ENCODE measurements at places on chromosomes 4 and X. TPM values are rescaled to one million over a fixed set of nuclear protein-coding genes. Genes with fewer than 3 reads are reported as not detected.

DNA sequence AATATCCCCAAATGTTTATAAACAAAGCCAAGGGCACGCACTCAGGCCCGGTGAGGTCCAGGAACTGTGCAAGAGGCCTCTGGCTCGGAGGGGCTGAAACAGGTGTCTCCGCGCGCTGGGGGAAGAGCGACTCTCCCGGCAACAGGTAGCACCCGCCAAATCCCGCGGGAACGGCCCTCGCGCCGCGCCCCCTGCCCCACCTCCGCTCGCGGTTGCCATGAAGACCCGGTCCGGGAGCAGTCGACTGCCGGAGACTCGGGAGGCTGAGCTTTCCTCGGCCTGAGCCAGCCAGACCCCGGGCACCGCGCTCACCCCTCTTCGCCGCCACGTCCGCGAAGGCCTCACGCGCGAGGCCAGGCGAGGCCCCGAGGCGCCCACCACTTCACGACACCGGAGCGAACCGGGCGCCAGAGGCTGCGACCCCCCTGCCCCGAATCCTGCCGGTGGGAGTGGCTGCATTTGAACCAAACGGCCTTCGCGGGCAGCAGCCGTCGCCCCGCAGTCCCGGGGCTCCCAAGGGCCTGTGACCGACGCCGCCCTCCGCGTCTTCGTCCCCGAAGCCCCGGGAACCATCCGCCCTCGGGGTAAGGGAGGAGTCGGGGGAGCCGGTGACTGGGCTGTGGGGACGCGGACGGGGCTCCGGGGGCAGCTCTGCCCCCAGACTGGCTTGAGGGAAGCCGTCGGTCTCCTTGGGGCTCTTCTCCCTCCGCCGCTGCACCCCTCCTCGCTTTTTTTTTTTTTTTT, at the start of gene NSUN7:
TSS of gene NSUN7 (plus strand) at position 239 of the 744 bp plus-strand sequence. CDS start 739 bp downstream, outside the sequence.
- H3K4me3 ChIP-seq: peak within 1 kb of the TSS; percentile 94
- no peaks in the 10 kb centered on the region for H3K36me3 ChIP-seq
- H3K4me1 ChIP-seq: peaks cover 6% of the 10 kb centered on the region
- peak; percentile 94 for DNase-seq
- peak within 1 kb of the TSS; percentile 93 for H3K27ac ChIP-seq
- no peaks in the 10 kb centered on the region for H3K27me3 ChIP-seq

DNA sequence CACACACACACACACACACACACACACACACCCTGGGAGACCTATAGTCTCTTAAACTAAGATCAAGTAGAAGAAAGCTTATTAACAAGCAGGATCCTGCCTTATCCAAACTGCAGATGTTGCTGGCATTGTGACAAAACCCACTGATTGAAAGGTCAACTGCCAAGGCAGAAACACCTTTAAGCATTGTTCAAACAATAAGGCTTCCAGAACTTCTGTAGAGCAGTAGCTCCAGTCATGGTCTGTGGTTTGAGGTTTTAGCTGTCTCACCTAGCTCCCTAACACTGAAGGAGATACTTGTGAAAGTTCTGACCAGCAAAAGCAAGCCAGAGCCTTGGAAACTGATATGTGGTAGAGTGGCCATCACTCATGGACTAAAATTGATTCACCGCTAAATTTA, 59.8 kb downstream of the PTCHD1 start:
- DNase-seq: no peak
- H3K27me3 ChIP-seq: no peaks in the 10 kb centered on the region
- H3K4me1 ChIP-seq: no peaks in the 10 kb centered on the region
- no peak overlapping the region for H3K4me3 ChIP-seq
- H3K36me3 ChIP-seq: no peaks in the 10 kb centered on the region

DNA sequence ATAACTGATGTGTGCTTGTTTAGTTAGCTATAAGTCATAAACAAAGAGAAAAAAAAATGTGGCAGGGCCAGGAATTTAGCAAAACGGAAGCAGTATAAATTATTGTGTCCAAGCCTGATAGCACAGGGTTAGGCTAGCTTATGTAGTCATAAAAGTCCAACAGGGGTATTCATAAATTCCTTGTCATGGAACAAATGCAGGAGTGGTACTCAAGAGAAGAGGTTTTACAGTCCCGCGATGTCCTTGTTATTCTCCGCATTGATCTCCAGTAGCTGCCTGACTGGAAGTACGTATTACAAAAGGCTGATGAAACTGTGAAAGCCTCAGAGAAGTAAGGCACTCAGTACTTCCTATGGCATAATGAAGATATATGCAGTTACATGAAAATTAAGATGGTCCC, 336.9 kb upstream of the TRAM1L1 start:
- H3K4me1 ChIP-seq: peaks cover 17% of the 10 kb centered on the region
- no peak for DNase-seq
- H3K36me3 ChIP-seq: no peaks in the 10 kb centered on the region
- no peak overlapping the region for H3K4me3 ChIP-seq

DNA sequence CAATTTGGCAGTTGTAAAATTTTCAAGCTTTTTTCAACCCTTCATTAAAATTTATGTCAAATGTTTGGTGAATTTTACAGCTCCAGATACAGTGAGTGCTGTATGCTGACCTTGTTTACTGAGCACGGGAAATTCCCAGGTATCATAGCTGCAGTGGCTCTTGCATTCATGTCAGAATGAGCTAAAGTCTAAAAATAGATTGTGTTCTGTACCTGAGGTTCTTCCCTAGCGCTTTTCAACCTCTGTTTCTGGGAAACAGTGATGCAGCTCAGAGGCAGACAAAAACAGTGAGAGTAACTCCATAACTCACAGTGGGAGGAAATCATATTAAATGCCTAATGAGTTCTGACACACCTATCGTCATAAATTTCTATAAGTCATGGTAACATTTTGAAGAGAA, 393.8 kb upstream of the GNPDA2 start:
- H3K4me3 ChIP-seq: no peak overlapping the region
- DNase-seq: no peak
- no peak overlapping the region for H3K27ac ChIP-seq
- H3K4me1 ChIP-seq: no peaks in the 10 kb centered on the region
- H3K27me3 ChIP-seq: no peaks in the 10 kb centered on the region

- peaks cover 3% of the 10 kb centered on the region for H3K36me3 ChIP-seq
- no peak for DNase-seq
- no peak overlapping the region for H3K4me3 ChIP-seq
- H3K4me1 ChIP-seq: peaks cover 14% of the 10 kb centered on the region
These were observed 149.3 kb downstream of the PDE5A start for GRCh38 chr4:119479180-119479808.

DNA sequence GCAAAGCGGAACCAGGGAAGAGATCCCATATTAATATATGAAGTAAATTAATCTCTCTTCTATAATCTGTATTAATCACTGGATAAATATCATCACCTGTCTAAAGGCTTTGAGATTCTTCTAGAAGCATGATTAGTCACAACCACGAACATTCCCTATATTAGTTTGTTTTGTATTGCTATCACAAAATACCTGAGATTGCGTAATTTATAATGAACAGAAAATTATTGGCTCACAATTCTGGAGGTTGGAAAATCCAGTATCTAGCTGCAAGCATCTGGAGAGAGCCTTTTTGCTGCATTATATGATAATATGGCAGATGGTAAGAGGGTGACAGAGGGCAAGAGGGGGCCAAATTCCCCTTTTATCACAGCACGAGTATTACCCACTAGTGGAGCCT, 532.6 kb upstream of the EPHA5 start:
- H3K36me3 ChIP-seq: no peaks in the 10 kb centered on the region
- no peaks in the 10 kb centered on the region for H3K27me3 ChIP-seq
- no peak for DNase-seq
- no peak overlapping the region for H3K27ac ChIP-seq

GRCh38 chr4:100694467-100694866, 176.6 kb upstream of the EMCN start:
- DNase-seq: no peak
- H3K27ac ChIP-seq: no peak overlapping the region
- no peaks in the 10 kb centered on the region for H3K27me3 ChIP-seq
- peaks cover 15% of the 10 kb centered on the region for H3K4me1 ChIP-seq
- no peaks in the 10 kb centered on the region for H3K36me3 ChIP-seq

DNA sequence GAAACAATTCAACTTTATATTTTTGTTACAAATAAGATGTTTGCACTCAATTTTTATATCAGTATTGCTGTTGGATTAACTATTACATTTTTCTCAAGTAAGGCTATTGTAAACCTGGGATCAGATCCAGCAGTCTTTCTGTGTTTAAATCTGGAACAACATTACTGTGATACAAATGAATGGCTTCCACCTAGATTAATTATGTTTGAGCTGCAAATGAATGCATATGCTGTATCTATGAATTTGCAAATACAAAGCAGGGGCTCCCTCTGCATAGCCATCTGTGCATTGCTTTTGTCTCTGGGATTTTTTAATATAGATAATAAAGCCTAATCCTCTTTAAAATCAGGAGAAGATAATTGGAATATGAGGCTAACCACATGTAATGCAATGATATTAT, 69.8 kb upstream of the NEIL3 start:
- no peak overlapping the region for H3K4me3 ChIP-seq
- no peaks in the 10 kb centered on the region for H3K27me3 ChIP-seq
- no peak overlapping the region for H3K27ac ChIP-seq
- H3K36me3 ChIP-seq: no peaks in the 10 kb centered on the region
- no peak for DNase-seq

DNA sequence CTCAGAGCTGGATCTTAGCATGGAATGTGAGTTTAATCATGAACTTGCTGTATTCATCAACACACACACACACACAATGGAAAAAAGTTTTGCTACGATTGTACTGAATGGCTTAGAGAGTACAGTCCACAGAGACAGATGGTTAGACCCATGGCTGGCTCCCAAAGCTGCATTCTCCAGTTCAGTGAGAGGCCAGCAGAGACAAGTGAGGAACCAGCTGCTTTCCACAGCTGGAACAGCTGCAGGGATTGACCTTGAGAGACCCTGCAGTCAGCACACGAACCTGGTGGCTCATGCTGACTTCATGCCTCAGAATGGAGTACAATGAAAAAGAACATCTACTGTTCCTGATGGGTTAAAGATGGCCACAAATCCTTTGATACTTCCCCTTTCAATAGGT, 94.5 kb downstream of the DHX15 start:
- H3K36me3 ChIP-seq: no peaks in the 10 kb centered on the region
- no peaks in the 10 kb centered on the region for H3K27me3 ChIP-seq

- no peaks in the 10 kb centered on the region for H3K27me3 ChIP-seq
- H3K27ac ChIP-seq: no peak overlapping the region
- no peaks in the 10 kb centered on the region for H3K36me3 ChIP-seq
- peaks cover 23% of the 10 kb centered on the region for H3K4me1 ChIP-seq
These were observed 58.5 kb upstream of the PITX2 start for GRCh38 chr4:110681381-110681780.

The SPARCL1 gene
- total RNA-seq: 0.18 TPM

Data from Caco-2 (cell line).